ENCODE measurements at places on chromosomes 16 and 17.

DNA sequence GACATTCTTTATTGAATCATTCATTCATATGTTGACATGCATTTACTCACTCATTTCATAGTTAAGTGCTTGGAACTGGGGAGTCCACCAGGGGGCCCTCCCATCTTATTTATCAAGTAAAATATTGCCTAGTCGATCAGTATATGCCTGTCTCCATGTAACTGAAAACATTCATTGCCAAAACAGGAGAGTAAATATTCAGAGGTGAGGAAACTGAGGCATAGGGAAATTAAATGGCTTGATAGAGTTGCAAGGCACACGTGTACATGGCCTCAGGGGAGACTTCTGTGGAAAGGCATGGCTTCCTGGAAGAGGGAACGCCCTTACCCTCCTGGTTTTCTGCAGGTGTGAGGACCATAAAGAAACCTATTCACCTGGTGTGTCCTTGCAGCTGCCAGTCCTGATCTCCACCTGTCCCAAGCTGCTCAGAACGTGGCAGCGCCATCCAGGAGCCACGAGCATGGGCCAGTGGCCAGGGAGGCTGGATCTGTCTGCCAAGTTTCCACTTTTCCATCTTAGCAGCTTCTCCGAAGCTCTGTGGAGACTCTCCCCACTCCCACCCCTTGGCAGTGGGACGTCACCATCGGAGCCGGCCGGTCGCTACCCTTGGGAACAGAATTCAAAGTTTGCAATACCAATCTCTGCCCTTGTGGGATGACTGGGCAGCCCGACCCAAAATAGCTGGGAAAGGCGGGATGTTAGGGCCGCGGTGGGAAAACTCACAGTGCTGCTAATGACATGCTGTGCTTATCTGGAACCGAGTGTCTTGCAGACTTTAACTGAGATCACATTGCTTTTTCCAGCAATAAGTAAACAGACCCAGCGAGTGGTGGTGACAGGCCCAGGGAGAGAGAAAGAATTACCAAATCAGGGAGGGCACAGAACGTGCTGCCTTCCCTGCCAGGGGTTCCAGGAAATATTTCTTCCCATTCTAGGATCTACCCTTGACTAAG is 4.1 kb upstream of the C1QTNF1 start:
- no peak for DNase-seq

GRCh38 chr16:85555719-85556455 is 57.2 kb upstream of the GSE1 start:
- DNase-seq, result peak; percentile 5

GRCh38 chr17:20145567-20145966 is 136.4 kb downstream of the SPECC1 start:
- DNase-seq, result no peak

- no peak for DNase-seq
Measured at GRCh38 chr17:10169290-10169689, 29.1 kb downstream of the GAS7 start.

DNA sequence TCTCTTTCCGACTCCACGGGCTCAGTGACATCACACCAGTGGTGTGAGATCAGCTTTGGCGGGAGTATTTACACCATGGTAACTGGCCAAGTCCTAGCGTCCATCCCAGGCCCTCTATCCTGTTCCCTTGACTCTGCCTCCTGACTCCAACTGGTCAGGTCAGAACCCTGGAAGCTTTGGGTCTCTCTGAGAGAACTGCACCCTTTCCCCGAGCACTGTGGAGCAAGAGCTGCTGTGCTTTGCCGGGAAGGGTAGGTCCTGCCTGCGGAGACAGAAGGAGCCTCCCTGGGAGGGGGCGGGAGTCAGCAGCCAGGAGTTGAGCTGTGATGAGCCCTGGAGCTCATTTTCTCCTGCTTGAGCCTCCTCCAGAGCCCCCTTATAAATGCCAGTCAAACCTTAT is 212.1 kb upstream of the TNRC6C start:
- DNase-seq, result no peak
